Bronchial epithelial cell (primary cell): ENCODE measurements at places on chromosomes 6 and 20. TPM values are rescaled to one million over a fixed set of nuclear protein-coding genes. Genes with fewer than 3 reads are reported as not detected.

- no peak for DNase-seq
These were observed 134.2 kb upstream of the BMP5 start for GRCh38 chr6:56009636-56010035.

GRCh38 chr6:47096211-47096895, 54.2 kb upstream of the ADGRF1 start:
- no peak for DNase-seq

DNA sequence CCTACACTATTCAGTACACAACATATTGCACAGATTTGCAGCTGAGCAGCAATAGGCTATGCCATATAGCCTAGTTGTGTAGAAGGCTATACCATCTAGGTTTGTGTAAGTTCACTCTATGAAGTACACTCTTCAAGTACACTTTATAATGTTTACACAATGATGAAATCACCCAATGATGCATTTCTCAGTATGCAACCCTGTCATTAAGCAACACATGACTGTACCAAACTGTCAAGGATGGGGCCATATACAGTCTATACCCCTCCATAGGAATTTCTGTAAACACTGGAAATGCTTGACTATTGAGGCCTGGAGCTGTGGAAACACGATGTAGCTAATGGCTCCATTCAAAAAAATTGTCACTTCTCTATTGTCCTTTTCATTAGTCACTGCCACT, 535.4 kb downstream of the EPM2A start:
- DNase-seq: peak; percentile 91

- no peak for DNase-seq
These were observed 29.9 kb upstream of the PRDM1 start for GRCh38 chr6:106056060-106056745.

- DNase-seq: no peak
These were observed 1.7 kb downstream of the HBS1L start for GRCh38 chr6:135052939-135053338.

DNA sequence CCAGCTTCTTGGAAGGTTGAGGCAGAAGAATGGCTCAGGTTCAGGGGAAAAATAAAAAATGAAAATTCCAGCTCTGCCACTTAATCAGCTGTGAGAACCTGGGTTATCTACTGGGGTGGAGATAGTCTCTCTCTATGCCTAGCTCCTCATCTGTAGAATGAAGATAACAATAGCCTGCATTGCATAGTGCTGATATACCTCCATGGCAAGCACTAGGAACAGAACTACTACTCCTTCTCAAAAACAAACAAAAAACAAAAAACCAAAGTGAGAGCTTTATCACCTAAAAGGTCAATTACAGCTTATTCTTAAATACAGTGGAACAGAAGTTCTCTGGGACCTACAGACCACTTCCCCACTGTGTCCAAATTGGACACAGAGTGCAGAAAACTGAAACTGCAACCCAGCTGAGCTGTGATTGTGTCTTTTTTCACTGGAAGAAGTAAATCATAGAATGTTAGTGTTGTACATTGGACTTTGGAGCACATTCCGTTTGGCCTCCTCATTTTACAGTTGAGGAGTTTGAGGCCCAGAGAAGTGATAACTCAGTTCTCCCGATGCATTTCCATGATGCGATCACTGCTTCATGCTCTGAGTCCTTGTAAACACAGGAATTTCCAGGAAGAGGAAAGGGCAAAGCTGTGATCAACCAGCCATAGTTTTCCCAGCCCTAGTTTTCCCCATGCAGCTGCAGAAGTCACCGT, 23.3 kb downstream of the MTFR2 start:
- no peak for DNase-seq

DNA sequence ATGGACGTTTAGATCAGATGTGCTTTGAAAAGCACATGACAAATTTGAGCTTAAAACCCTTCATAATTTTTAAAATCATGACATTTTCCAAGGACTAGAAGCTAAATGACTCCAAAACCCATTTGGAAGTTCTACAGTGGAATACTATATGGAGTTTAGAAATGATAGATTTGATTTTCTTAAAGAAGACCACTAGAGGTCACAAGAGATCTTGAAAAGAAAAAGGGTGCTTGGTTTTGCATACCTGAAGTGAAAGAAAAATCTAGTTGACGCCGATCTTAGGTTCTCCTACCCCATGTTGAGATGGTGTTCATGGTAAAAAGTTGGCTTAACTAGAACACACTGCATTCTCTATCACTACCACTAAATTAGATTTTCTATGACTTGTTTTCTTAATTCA, 31.5 kb downstream of the CFAP61 start:
- peak; percentile 51 for DNase-seq

- DNase-seq: no peak
These were observed 27.4 kb downstream of the MRS2 start for GRCh38 chr6:24430086-24430485.

Gene ECT2L
- total RNA-seq: 0.13 TPM in 1 of 2 replicates, not detected in the other
